Activated CD4-positive, alpha-beta T cell treated with anti-CD3 and anti-CD28 coated beads, Interleukin-2, Interleukin-4, amounts not matched to agents 100 ng/mL and 50 ng/mL, durations not matched to agents 16 hours and 8 hours (primary cell): ENCODE measurements at places on chromosomes 13 and 19.

DNA sequence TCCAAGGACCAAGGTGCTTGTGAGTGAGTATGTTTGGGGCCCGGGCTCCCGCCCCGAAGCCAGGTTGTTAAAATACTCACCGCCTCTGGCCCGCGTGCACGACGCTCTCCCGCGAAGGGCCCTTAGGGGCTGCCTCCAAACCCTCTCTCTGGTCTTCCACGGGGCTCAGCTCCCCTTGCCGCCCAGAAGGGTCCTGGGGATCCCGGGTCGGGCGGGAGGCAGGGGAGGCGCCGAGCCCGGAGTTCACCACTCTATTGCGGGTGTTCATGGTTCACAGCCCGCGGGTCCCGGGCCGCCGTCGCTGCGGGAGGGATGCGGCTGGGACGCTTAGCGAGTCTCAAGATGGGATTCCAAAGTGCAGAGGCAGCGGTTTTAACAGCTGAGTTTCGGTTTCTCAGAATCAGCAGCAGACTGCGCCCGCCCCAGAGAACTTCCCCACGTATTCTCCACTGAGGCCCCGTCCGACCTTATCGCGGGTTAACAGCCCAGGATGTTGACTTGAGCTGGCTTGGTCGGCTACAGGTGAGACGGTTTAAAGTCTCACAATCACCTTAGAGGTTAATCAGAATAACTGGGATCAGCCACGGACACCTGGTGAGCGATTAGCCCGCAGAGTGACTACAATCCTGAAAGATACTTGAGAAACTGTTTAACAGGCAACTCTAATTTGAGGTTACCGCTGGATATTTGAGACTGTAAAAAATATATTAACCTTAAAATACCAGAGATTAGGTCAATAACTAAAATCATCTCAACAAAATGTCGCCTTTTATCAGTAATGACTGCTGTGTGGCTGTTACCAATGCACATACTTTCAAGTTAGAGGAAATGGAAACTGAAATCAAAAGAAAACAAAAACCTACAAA lies at the start of gene EPSTI1:
Gene EPSTI1 (minus strand): TSS at position 344 of the 866 bp plus-strand sequence. CDS start 76 bp downstream, at position 268.
- peak; percentile 86 for DNase-seq

GRCh38 chr13:44243198-44243857 lies 130.3 kb upstream of the SERP2 start:
- DNase-seq: peak; percentile 9

DNA sequence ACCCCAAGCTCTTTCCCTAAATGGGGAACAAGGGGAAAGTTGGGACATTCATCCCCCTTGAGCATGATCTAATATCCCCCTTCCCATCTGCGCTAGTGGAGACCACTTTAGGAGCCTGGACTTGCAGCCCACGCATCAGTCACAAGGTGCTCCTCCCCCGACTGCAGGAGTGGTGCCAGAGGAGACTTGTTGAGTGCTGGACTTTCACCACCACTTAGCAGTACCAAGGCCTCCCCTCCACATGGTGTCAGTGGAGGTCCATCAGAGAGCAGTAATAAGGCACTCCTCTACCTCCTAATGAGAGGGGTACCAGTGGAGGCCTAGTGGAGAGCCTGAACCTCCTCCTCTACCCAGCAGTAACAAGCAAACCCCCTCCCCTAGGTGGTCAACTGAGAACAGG lies 22.5 kb downstream of the CAB39L start:
- peak; percentile 22 for DNase-seq

- no peak for DNase-seq
These were observed 19.9 kb upstream of the RFC3 start for GRCh38 chr13:33798023-33798422.

GRCh38 chr19:5682107-5682482 lies 1.3 kb downstream of the HSD11B1L start:
- no peak for DNase-seq

DNA sequence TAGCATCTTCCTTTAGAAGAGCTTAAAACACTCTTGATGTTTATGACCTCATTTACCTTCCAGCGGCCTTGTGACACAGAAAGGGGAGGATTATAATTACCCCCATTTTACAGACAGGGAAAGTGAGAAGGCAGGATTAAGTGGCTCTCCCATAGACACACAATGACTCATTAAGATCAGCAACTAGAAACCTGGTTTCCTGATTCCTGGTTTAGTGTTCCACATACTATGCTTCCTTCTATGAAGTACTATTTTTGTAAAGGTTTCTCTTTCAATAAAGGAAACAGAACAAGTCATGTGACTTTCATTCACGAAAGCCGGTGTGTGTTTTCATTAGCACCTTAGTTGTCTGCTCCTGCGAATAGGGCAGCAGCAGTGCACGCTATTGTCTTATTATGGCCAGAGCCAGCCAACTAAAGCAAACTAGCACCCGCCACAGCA lies 8.3 kb downstream of the IRS2 start:
- DNase-seq: peak; percentile 21

DNA sequence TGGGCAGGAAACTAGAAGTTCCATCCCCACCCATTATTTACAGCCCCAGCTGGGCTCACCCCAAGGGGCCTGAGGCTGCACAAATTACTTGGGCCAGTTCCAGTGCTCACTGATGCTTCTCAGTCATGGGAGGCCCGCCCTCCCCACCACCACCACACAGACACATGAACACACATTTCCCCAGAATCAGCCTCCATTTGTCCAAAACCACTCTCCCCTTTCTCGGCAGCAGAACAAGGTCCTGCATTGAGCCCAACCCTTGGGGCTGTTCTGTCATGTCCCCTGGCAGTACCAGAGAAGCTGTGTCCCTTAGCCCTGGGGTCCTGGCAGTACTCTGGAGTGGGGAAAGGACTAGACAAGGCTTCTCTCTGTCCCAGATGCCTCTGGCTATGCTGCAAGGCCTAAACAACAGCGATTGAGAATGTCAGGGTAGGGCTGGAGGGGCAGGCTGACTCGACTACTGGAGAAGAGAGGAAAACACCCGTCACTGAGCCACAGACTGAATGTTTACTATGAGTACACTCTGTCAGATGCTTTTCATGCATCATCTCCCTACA lies 21.8 kb downstream of the SAMD4B start:
- DNase-seq: no peak

DNA sequence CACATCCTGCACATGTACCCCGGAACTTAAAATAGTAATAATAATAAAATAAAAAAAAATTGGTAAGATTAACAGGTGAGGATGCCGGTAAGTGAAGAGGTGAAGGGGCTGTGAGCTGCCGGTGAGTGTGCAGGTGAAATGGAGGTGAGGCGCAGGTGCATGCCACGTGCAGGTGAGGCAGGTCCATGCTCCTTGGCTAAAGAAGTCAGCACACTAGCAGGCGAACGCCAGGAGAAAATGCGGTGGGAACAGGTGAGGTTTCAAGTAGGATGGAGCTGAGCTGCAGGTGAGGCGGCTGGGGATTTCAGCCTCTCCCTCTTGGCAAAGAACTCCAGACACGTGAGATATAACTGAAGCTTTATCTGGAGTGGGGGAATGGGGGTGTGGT lies 7.5 kb upstream of the TNFSF14 start:
- no peak for DNase-seq
